ENCODE measurements at places on chromosomes 4 and X.
A peak's percentile ranks its signal among the peaks of the same experiment; 100 is the strongest.

GRCh38 chr4:38101563-38101962 is 141.4 kb downstream of the PTTG2 start:
- DNase-seq, result peak; percentile 90

DNA sequence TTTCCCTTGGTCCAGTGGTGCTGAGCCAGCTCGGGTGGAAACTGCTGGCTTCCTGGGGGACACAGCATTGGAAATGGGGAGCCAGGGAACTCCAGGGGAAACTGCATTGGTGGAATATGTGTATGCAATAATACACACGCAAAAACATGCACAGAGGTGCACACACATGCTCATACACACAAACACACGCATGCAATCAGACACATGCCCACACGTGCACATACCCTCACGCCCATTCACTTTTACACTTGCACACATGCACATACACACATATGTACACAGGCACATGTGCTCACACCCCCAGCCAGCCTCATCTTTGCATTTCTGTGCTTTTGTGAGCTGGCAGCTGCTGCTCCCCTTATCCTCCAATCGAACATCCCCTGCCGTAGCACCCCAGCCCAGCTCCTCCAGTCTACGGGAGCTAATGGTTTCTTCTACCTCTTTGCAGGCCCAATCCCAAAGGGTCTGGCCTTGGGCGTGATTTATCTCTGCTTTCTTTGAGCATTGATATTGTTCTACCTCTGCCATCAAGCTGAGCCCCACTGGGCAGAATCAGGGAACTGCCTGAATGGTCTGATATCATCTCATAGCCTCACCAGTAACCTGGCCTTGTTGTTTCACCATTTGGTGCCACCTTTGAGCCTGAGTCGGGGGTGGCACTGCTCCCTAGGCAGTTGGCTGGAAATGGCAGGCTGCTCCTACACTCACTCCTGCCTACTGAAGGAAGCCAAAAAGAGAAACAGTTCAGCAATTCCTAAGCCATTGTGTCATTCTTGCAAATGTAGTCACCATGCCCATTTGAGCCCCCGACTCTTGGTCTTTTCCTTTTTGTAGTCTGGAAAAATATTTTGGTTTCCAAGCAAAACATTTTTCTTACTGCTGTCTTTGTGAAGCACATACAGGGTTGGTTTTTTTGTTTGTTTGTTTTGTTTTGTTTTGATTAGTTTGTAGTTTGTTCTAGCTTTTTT is 104.4 kb upstream of the MAMLD1 start:
- DNase-seq, result peak; percentile 49

DNA sequence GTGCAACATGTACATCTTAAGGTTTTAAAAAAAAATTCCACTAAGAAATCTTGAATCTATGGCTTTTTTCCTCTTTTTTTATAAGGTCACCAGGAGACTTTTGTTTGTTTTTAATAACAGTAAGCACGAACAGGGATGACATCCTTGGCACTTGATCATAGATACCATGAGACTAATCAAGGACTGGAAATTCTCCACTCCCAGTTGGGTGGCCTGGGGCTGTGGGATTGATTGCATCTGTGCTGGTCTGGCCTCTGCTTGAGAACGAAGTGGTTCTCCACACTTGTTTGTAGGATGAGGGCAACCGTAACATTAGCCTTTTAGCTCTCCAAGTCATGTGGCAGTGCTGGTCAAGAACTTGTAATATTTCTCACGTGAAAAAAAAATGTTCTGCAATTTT is 35.4 kb downstream of the SNX25 start:
- peak; percentile 25 for DNase-seq

DNA sequence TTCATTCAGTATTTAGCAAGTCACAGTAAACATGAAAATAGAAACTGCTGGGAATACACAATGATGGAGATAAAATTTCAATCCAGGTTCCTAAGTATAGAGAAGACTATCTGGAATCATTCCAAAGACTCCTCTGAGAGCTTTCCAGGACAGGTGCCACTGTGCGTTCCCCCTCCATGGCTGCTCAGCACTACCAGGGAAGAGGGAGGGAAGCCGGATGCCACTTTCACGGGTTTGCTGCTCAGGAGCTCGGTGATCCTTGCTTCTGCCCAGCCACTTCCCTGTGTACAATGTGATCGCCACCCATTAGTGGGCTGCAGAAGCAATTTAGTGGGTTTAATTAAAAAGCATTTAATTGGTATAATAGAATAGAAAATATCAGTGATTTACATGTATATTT is 94.5 kb downstream of the FNIP2 start:
- no peak for DNase-seq

GRCh38 chrX:85927740-85928139 is 119.6 kb downstream of the CHM start:
- DNase-seq, result no peak

GRCh38 chr4:82748810-82749470 is 49.7 kb downstream of the SCD5 start:
- peak; percentile 18 for DNase-seq

DNA sequence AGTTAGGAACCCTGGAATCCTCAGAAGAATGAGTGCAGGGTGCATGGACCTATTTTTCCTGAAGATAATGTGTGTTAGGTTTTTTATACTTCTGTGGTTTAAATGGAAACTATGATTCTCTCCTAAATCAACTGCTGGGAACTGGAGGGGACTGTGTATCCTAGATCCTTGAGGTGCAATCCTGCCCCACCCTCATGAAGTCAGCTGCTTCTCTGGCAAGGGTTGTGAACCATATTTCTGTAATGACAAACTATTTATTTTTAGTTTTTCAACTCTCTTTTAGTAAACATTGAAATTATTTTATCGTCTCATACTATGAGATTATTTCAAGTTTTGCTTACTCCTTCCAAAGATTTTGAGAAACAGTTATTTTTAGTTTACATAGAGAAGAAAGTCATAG is 25.8 kb upstream of the VEGFC start:
- no peak for DNase-seq

- DNase-seq, result no peak
These were observed 763.0 kb downstream of the DMD start for GRCh38 chrX:32448320-32448719.

GRCh38 chr4:114136069-114136468 is 156.6 kb upstream of the ARSJ start:
- peak; percentile 23 for DNase-seq

DNA sequence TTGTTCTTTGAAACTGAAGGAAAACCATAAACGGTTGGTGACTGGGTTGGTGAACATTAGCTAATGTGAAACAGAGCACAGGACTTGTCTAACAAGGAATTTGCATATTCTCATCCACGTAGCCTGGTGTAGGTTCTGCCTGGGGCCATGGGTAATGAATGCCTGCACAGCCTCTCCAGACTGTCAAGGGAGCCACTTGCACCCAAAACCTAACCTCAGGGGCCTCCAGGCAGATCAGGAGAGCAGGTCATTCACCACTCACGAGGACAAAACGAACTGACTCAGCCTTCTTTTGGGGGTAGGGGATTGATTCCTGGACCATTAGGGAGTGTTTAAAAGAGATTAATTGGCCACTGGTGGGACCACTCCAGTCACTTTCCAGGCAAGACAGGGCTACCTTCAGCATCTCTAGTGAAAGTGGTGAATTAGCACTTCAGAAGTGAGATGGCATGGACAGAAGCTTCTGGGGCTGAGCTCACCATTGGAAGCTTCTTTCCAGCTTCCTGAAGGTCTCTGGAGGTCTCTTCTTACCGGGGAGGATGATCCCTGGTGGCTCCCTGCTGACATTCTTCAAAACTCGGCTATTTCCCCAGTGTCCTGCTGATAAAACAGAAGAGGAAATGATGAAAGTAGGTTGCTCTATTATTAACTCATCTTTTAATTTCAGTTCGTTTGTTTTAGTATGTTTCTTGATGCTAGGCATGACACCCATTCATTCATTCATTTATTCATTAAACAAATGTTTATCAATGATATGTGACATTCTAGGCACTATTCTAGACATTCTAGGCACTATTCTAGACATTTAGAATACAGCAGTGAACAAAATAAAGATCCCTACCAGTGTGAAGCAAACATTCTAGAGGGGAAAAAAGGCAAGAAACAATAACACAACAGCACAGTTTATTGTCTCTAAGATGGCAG is 104.5 kb upstream of the LNX1 start:
- DNase-seq, result no peak

GRCh38 chrX:29941287-29941686 is 274.1 kb upstream of the MAGEB2 start:
- no peak for DNase-seq

DNA sequence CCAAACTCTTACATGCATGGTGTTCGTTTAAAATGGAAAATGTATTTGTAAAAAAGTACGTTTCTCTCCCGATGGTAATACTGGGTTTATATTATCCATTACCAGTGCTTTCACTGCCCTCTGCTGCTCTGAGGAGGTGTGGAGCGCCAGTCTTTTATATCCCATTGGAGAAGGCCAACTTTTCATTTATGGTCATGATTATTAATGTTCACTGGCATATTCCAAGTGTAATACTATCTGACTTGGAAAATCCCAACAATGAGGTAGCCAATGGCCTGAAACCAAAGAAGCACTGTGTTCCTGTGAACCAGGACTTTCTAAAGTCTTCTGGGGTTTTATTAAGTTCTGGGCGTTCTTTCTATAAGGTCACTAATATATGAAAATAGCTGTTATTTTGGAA is 80.7 kb downstream of the SYNPO2 start:
- DNase-seq, result peak; percentile 66

- DNase-seq, result no peak
These were observed 2.6 kb downstream of the SEC24D start for GRCh38 chr4:118833192-118833820.

DNA sequence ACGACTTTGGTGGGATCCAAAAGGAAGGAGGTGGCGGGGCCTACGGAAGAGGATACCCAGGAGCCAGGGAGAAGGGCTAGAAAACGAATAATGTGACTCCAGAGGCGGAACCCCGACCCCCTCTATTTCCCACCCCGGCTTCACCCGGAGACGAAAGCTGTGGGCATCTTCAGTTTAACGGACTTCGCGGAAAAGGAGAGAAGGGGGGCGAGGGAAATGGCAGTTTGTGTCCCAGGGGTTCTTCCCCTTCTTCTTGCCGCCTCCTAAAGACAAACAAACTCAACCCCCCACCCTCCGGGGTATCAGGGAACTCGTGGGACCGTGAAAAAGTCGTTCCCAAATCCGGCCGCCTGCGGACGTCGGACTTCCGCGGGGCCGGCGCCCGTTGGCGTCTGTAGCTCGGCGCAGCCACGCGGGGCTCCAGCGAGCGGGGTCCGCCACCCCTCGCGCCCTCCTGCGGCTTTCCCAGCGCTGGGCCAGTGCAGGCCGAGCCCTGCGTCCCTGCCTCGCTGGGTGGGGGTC is 3.6 kb upstream of the LEF1 start:
- peak; percentile 21 for DNase-seq

- DNase-seq, result no peak
These were observed 229.8 kb upstream of the TEX13C start for GRCh38 chrX:125089761-125090445.

GRCh38 chr4:132063829-132064228 is 1085.3 kb upstream of the PCDH10 start:
- DNase-seq, result no peak

DNA sequence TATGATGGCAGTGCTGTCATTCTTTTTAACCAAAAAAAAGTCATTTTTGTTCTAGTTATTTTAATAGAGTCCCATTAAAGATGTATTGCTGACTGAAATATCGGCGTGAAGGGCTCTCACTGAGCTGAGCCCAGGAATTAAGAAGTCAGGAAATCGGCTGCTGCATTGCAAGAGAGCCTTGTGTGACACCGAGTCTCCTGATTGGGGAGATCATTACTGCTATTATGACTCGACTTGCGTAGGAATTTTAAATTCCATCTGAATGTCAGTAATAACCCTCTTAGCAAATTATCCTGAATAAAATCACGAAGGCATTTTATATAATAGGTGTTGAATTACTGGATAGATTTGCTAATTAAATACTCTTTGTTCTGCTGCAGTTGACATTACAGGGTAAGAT is 111.5 kb downstream of the POLA1 start:
- DNase-seq, result no peak

- peak; percentile 2 for DNase-seq
These were observed 88.1 kb upstream of the ZNF81 start for GRCh38 chrX:47748576-47748975.

- DNase-seq, result no peak
These were observed 63.7 kb upstream of the VEGFC start for GRCh38 chr4:176856421-176856820.

- no peak for DNase-seq
These were observed 2.8 kb downstream of the GAB1 start for GRCh38 chr4:143339497-143339896.

- DNase-seq, result no peak
These were observed 64.8 kb upstream of the HELT start for GRCh38 chr4:184953421-184953945.

DNA sequence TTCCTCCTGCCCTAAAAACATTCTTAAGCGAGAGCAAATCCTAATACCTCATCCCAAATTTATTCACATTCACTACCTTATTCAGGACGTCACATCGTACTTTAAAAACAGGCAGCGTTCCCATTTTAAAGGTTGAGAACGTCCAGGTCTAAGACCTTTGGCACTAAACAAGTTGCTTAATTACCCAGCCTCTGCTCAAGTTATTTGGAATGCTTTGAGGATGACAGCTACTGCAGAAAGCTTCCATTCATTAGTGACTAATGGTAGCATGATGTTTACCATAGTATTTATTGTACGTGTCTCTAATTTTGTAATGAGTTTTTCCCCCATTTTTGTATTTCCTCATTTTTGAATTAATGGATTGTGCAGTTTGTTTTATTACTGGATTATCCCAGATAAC is 1.5 kb downstream of the USP38 start:
- peak; percentile 28 for DNase-seq

- DNase-seq, result no peak
These were observed 105.0 kb downstream of the ARHGAP24 start for GRCh38 chr4:85579942-85580341.

- DNase-seq, result no peak
These were observed 50.4 kb upstream of the RPA4 start for GRCh38 chrX:96833333-96833732.

Data from EL (cell line).